H1 (cell line): ENCODE measurements at places on chromosomes 5 and 9. TPM values are rescaled to one million over a fixed set of nuclear protein-coding genes. Genes with fewer than 3 reads are reported as not detected.

- H3K4me3 ChIP-seq, result no peak overlapping the region
- H3K27ac ChIP-seq, result no peak overlapping the region
- H3K4me1 ChIP-seq, result no peaks in the 10 kb centered on the region
Measured at GRCh38 chr5:146016764-146017484, 80.5 kb downstream of the SH3RF2 start.

DNA sequence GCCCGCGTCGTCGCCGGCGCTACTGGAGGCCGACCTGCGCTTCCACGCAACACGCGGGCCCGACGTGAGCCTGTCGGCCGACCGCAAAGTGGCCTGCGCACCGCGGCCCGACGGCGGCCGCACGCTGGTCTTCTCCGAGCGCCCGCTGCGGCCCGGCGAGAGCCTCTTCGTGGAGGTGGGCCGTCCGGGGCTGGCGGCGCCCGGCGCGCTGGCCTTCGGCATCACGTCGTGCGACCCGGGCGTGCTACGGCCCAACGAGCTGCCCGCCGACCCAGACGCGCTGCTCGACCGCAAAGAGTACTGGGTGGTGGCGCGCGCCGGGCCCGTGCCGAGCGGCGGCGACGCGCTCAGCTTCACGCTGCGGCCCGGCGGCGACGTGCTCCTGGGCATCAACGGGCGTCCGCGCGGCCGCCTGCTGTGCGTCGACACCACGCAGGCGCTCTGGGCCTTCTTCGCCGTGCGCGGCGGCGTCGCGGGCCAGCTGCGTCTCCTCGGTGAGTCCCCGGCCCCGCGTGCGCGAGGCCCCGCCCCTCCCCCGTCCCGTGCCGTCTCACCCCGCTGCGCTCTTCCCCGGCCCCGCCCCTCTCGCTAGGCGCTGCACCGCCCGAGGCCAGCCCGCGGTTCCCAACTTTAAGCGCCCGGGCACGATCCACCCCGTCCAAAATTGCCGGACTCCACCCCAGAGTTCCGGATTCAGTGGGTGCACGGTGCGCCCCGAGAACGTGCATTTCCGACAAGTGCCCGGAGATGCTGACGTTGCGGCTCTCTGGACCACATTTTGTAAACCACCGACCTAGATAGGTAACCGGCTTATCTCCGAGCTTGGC lies 42.8 kb downstream of the NEURL1B start:
- no peaks in the 10 kb centered on the region for H3K36me3 ChIP-seq
- H3K27me3 ChIP-seq, result peaks cover 29% of the 10 kb centered on the region
- no peaks in the 10 kb centered on the region; the same call in 1 of the 2 replicates for H3K4me1 ChIP-seq
- peak overlapping the region; percentile 45 for H3K4me3 ChIP-seq
- DNase-seq, result peak; percentile 67
- H3K27ac ChIP-seq, result no peak overlapping the region

The SH3PXD2B gene
- total RNA-seq, result 72.9 and 74.9 TPM in 2 replicates

DNA sequence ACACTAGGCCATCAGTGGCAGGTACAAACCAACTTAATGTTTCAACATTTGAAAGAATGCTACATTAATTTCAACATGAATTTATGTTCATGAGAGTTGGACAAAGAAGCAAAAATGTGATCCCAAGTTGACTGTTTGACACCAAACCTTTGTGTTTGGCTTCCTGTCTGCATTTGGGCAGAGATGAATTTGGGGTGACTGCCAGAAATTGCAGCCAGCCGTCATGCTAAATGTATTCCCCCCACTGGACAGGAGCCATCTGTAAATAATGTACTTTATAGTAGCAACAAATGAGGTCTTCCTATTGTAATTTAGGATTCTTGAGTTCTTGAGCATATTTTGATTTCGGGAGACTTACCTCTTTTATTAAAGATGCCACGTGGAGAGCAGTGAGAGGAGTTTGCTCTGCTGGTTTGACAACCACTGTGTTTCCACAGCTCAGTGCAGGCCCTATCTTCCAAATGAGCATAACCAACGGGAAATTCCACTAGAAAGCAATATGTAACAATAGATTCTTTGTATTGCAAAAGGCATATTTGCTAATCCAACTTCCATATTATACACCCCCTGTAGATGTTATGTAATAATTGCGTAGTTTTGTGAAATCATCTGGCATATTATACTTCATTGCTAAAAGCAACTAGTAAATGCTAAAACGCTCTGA lies 27.6 kb downstream of the ALDH1A1 start:
- no peaks in the 10 kb centered on the region for H3K36me3 ChIP-seq
- H3K4me1 ChIP-seq, result no peaks in the 10 kb centered on the region
- no peak for DNase-seq

- no peaks in the 10 kb centered on the region for H3K27me3 ChIP-seq
- H3K4me3 ChIP-seq, result no peak overlapping the region
- H3K4me1 ChIP-seq, result no peaks in the 10 kb centered on the region
- H3K27ac ChIP-seq, result no peak overlapping the region
- DNase-seq, result no peak
Measured at GRCh38 chr5:175032741-175033151, 308.4 kb downstream of the MSX2 start.

DNA sequence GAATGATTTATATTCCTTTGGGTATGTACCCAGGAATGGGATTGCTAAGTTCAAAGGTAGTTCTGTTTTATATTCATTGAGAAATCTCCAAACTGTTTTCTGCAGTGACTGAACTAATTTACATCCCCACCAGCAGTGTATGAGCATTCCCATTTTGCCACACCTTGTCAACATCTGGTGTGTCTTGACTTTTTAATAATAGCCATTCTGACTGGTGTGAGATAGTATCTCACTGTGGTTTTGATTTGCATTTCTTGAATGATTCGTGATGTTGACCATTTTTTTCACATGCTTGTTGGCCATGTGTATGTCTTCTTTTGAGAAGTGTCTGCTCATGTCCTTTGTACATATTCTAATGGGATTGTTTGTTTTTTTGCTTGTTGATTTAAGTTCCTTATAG lies 421.5 kb downstream of the KIAA0825 start:
- no peak overlapping the region for H3K4me3 ChIP-seq
- H3K36me3 ChIP-seq, result no peaks in the 10 kb centered on the region
- no peak for DNase-seq

DNA sequence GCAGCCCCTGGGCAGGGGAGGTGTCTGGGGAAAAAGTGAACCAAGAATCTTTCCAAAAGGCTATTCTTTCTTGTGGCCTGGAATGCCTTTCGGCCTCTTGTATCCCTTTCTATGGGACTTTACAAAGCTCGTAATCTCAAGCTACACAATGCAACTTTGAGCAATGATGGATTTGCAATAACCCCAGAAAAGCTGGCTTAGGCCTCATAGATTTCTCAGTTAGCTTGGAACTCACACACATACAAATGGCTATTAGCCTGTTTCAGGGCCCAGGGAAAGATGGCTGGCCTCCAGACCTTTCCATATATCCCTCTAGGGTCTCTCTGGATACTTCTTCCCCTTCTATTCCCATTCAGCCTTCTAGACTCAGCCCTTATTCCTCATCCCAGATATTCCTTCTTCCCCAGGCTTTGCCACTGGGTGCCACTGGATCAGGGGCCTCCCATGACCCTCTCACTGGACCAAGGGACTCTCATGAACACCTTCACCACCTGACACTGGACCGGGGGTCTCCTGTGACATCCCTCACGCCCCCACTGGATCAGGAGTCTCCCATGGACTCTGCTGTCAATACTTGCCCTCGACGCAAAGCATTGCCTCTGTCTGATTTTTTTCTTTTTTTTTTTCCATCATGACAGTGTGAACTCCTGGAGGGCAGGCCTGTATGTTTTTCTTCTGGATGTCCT lies 59.5 kb downstream of the RAD23B start:
- H3K27me3 ChIP-seq, result no peaks in the 10 kb centered on the region
- no peak overlapping the region for H3K4me3 ChIP-seq
- no peaks in the 10 kb centered on the region for H3K36me3 ChIP-seq
- H3K4me1 ChIP-seq, result no peaks in the 10 kb centered on the region
- no peak overlapping the region for H3K27ac ChIP-seq

DNA sequence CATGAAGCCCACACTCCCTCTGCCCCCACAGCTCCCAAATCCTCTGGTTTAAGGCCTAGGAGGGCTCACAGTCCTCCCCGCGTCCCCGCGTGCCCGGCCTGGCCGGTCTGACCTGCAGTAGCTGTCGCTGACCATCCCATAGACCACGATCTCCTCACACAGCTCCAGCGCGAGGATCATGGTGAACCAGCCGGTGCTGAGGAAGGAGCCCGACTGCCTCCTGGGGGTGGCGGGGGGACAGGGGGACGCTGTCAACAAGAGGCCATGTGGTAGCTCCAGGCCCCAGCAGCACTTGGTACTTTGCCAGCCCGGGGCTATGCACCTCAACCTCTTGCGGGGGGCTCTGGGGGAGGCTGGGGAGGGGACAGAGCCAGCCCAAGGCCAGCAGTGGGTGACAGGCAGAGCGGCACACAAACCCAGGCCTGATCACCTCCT lies 7.0 kb downstream of the ST6GALNAC4 start:
- H3K4me3 ChIP-seq, result no peak overlapping the region
- H3K27me3 ChIP-seq, result no peaks in the 10 kb centered on the region
- H3K4me1 ChIP-seq, result peaks cover 5% of the 10 kb centered on the region
- no peak overlapping the region for H3K27ac ChIP-seq
- DNase-seq, result no peak

GRCh38 chr5:142358648-142359047 lies 33.8 kb upstream of the SPRY4 start:
- no peaks in the 10 kb centered on the region for H3K36me3 ChIP-seq
- no peak for DNase-seq
- H3K27me3 ChIP-seq, result no peaks in the 10 kb centered on the region
- H3K4me3 ChIP-seq, result no peak overlapping the region
- H3K4me1 ChIP-seq, result peaks cover 34% of the 10 kb centered on the region

GRCh38 chr9:109918339-109919163 lies 138.6 kb downstream of the PALM2AKAP2 start:
- no peaks in the 10 kb centered on the region for H3K36me3 ChIP-seq
- no peak overlapping the region for H3K4me3 ChIP-seq
- no peak overlapping the region for H3K27ac ChIP-seq
- no peaks in the 10 kb centered on the region; the same call in 1 of the 2 replicates for H3K4me1 ChIP-seq
- no peak for DNase-seq
- no peaks in the 10 kb centered on the region for H3K27me3 ChIP-seq

The ABCA2 gene
- total RNA-seq, result 12.5 and 15.2 TPM in 2 replicates

The PTPRD gene
- total RNA-seq, result 73.6 and 77.0 TPM in 2 replicates

DNA sequence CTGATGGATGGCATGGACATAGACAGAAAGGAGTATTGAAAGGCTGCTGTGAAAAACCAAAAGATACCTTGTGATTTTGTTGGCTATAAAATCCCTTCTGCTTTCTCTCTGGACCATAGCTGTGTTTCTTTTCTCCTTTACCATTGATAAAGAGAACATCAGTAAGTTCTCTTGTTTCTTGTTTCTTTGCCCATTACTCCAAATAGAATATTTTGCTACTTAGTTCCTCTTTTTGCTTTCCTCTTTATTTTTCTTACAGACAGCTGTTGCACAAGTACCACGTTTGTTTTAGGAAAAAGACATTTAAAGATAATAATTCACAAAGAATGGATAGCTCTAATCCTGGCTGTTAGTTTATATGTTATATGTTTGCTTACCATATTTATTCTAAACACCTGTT lies 1129.2 kb downstream of the DTWD2 start:
- no peak for DNase-seq
- no peak overlapping the region for H3K27ac ChIP-seq
- H3K27me3 ChIP-seq, result no peaks in the 10 kb centered on the region
- no peaks in the 10 kb centered on the region for H3K4me1 ChIP-seq
- H3K36me3 ChIP-seq, result no peaks in the 10 kb centered on the region

- H3K4me3 ChIP-seq, result no peak overlapping the region
- no peak for DNase-seq
- H3K36me3 ChIP-seq, result no peaks in the 10 kb centered on the region
- no peaks in the 10 kb centered on the region for H3K4me1 ChIP-seq
Measured at GRCh38 chr5:83441747-83442146, 29.8 kb upstream of the VCAN start.

GRCh38 chr9:137268538-137269201 lies 8.9 kb upstream of the TOR4A start:
- peaks cover 2% of the 10 kb centered on the region; the same call in 1 of the 2 replicates for H3K4me1 ChIP-seq
- no peak for DNase-seq
- H3K36me3 ChIP-seq, result peaks cover 6% of the 10 kb centered on the region
- H3K27me3 ChIP-seq, result no peaks in the 10 kb centered on the region
- H3K27ac ChIP-seq, result no peak overlapping the region

DNA sequence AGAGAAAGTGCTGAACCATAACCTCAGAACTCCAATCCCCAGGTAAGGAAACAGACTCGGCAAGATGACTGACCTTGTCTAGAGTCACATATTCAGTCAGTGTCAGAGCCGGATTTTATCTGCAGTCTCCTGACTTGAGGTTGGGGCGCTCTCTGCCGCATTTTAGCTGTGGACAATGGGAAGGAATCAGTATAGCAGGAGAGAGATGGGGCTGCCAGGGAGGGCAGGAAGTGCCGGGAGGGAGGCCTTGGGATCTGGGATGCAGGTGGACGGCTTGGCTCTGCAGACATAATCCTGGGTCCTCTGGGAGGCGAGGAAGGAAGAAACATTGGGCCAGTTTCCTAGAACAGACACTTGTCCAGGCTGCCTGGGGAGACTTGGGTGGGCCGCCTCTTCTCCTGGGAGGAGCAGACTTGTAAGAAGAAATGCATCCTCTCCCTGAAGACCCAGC lies 39.7 kb upstream of the COL15A1 start:
- H3K36me3 ChIP-seq, result no peaks in the 10 kb centered on the region
- H3K27me3 ChIP-seq, result no peaks in the 10 kb centered on the region
- no peak overlapping the region for H3K27ac ChIP-seq
- no peak overlapping the region for H3K4me3 ChIP-seq
- DNase-seq, result peak; percentile 43

DNA sequence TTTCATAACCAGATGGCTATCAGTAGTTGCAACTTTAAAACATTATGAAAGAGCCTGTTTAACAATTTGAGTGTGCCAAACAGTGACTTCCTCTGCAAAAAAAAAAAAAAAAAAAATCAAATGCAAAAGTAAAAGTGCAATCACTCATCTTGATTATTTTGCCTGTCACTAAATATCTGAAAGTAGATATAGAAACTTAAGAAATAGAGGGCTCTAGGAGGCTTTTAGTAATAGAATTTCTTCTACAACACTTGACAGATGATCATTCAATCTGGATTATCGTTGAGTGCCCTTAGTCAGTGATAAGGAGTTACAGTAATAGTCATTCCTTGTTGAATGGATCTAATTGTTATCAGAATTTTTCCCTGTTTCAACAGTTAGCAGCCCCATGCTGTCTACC lies 101.8 kb downstream of the CETN3 start:
- no peak overlapping the region for H3K27ac ChIP-seq
- H3K27me3 ChIP-seq, result no peaks in the 10 kb centered on the region
- no peak overlapping the region for H3K4me3 ChIP-seq
- peaks cover 6% of the 10 kb centered on the region for H3K4me1 ChIP-seq
- DNase-seq, result no peak
- H3K36me3 ChIP-seq, result no peaks in the 10 kb centered on the region

DNA sequence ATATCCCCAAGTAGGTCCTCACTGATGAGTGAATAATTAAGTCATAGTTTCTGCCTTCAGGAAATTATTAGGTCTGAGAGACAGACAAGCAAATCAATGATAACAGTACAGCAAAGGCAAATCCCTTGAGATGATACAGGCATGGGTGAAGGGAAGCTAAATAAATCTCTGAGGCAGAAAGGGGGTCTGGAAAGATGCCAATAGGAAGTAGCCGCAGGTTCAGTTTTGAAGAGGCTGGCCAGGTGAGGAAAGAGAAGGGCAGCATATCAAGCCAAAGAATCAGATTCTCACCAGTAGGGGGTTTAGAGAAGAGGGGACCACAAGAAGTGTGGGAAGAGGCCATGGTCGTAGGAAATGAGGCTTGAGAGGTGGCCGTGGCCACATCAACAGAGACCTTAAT lies 85.8 kb downstream of the KIAA1958 start:
- no peaks in the 10 kb centered on the region for H3K27me3 ChIP-seq
- H3K4me3 ChIP-seq, result no peak overlapping the region
- no peaks in the 10 kb centered on the region for H3K4me1 ChIP-seq
- H3K36me3 ChIP-seq, result 0 out of 2 replicates have a peak, but pooled peaks cover 3% of the 10 kb centered on the region
- H3K27ac ChIP-seq, result no peak overlapping the region
- DNase-seq, result no peak
